ENCODE measurements at places on chromosomes 7 and 10.

GRCh38 chr7:50190776-50191175 lies 97.7 kb upstream of the ZPBP start:
- no peak for DNase-seq

GRCh38 chr7:152078786-152079185 lies 53.3 kb downstream of the GALNT11 start:
- no peak for DNase-seq

- DNase-seq = no peak
These were observed 100.8 kb downstream of the C10orf90 start for GRCh38 chr10:126569513-126570244.

GRCh38 chr10:36533861-36534260 lies 591.5 kb upstream of the ANKRD30A start:
- no peak for DNase-seq

DNA sequence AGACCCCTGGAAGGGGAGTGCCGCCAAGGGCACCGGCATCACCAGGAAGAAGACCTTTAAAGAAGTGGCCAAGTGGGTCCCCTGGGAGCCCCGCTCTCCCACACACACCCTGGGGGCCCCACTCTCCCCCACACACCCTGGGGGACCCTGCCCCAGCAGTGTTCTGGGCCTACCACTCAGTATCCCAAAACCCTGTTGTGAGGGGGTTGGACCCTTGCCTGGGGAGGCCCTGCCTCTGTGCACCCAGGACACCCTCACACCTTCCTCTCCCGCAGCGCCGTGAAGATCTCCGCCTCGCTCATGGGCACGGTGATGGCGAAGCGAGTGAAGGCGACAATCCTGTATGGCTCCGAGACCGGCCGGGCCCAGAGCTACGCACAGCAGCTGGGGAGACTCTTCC lies 10.7 kb downstream of the NOS3 start:
- no peak for DNase-seq

DNA sequence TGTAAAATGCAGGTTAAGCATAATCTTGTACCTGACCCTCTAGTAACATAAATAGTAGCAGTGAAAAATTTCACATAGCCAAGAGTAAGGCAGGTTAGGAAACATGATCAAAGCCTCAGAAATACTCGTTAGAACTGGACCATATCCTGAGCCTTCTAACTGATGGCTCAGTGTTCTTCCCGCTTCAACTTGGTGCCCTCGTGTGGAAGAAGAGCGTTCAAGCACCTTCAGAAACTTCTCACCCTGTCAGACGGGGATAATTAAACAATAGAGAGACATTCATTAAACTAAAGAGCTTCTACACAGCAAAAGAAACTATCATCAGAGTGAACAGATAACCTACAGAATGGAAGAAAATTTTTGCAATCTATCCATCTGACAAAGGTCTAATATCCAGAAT lies 124.5 kb downstream of the MYOF start:
- no peak for DNase-seq

GRCh38 chr7:8263048-8263447 lies 1.1 kb upstream of the ICA1 start:
- DNase-seq = peak; percentile 49

- DNase-seq = no peak
These were observed 962.4 kb downstream of the GATA3 start for GRCh38 chr10:9016930-9017329.

DNA sequence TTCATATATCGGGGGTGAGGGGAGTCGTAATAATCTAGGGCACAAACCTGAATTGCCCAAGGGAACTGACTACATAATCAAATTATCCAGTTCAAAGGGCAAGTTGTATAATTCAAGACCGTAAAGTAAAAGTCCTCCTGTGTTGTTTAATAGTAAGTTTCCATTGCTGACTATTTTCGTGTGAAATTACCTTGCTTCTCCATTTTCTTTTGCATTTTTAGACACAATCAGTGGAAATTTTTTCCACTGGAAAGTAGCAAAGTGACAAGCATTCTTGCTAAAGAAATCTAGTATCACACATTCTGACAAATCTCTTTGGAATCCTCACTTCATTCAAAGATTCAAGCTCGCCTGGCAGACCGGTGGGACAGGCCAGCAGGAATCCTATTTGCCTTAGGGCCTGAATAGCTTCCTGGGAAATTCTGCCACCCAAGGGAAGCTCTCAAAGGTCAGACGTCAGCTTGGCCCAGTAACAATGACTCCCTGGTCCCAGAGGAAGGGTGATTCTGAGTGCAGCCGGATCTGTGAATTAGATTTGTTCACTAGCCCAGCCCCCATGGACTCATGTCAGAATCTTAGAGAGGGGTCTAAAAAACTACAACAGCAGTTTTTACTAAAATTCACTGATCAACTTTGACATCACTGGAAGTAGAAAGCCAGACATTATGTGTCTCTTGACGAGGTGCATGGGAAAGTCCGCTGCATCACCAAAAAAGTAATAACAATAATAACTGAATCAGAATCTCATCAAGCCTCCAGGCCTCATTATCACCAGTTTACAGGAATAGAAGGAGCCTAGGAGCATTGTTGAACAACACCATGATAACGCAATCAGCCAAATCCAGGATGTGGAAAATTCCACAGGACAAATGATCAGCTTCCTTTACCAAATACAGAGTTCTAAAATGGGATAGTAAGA lies 161.0 kb downstream of the SKIDA1 start:
- no peak for DNase-seq

GRCh38 chr7:2003451-2003930 lies 229.3 kb downstream of the MAD1L1 start:
- DNase-seq = no peak

GRCh38 chr7:135181261-135181928 lies 10.9 kb upstream of the CYREN start:
- no peak for DNase-seq

DNA sequence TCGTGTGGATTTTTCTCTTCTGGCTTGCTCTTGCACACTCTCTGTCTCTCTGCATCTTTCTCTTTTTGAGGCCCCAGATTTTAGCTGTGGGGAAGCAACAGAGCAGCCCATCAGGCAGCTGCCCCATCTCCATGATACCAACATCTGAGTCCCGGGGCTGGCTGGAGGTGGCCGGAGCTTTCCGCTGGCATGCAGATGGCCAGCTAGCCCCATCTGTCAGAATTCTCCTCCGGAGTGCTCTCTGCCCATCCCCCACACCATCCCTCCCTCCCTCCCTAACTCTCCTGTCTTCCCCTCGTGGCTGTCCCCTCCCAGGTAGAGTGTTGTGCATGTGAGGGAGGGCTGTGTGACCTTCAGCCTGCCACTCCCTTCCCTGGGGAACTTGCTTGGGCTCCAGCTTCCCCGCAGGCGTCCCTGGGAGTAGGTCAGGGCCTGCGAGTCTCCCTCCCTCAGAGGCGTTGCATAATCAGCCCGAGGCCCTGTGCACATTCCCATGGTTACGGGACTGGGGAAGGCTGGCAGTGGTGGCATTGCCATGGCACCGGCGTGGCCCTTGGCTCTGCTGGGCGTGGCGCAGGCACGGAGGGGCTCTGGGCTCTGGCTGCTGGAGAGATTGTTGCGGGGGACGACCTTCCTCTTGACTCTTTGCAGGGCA lies 24.7 kb downstream of the GHRHR start:
- DNase-seq = no peak

DNA sequence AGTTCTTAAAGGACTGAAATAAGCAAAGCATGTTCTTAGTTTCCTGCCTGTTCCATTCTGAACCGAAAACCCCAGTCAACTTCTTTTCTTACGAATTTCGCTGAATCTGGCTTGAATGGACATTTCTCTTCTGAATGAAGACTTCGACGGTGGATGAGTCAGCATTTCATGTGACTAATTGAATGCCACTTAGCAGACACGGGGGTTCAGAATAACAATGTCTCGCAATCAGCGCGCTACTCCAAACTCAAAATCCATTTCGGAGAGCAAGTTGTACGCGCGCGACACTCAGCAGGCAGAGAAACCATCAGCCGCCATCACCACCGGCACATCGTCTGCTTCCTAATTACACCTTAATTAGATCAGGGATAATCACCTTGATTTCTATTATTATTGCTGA lies 239.0 kb upstream of the KLF6 start:
- DNase-seq = no peak

GRCh38 chr7:70347463-70348254 lies 749.4 kb downstream of the AUTS2 start:
- no peak for DNase-seq

DNA sequence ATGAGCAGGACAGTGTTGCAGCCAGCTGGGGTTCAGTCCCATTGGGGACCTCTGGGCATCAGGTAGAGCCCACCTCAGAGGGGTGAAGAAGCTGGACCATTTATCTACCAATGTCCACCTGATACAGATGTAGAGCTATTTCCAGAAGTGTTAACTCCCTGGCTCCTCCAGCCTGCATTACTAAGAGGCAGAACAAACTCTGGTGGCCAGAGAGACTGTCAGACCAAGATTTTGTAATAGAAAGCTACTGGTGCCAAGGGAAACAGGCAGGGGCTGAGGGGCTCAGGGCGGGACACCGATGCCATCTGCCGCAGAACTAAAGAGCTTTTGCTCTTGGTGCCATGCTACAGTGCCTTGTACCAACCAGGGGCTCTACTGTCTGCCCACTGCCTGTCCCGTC lies 268.2 kb upstream of the HABP2 start:
- no peak for DNase-seq

GRCh38 chr7:47905076-47905920 lies 43.0 kb downstream of the PKD1L1 start:
- DNase-seq = no peak

- peak; percentile 89 for DNase-seq
These were observed 179.2 kb upstream of the BET1 start for GRCh38 chr7:94183289-94183749.

GRCh38 chr10:25059990-25060389 lies 43.6 kb downstream of the THNSL1 start:
- DNase-seq = no peak

- peak; percentile 79 for DNase-seq
These were observed 21.1 kb downstream of the FAM53B start for GRCh38 chr10:124722798-124723783.

DNA sequence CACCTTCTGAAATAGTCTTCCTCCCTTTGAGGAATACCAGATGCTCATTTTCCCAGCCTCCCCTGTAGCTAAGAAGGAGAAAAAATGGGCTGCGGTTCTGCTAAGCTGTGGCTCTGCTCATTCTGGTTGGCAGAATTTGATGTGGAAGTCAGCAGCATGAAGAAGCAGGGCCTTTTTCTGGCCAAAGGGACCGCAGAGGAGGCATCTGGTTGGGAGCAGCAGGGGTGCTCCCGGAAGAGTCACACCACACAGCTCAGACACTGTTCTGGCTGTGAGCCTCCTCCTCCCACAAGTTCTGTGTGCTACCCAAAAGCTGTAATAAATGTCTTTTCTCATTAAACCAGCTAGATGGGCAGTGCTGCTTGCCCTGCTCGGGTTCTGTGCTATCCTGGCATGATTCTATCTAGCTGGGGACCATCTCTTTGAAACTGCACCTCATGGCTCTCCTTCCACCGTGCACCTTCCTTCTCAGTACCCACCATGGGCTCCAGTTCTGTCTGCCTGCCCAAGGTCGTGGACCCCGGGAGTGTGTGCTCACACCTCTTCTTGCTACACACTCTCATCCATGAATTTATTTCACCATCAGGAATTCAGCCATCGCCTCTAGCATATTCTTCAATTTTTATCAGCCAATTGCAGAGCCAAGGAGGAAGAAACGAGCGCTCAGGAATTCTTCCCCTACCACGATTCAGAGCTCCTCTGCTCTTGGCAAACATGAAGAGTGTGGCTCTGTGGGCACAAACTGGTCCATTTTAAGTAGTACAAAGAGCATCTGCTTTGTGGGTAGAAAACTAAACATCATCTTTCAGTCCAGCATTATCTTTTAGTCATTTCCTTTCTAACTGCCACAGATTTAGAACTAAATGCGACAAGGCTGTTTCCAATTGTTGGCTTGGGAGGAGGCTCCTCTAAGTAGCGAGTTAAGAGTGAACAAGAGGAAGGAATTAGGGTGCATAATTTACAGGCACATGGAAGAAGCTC lies 76.9 kb downstream of the FAM171A1 start:
- DNase-seq = no peak

DNA sequence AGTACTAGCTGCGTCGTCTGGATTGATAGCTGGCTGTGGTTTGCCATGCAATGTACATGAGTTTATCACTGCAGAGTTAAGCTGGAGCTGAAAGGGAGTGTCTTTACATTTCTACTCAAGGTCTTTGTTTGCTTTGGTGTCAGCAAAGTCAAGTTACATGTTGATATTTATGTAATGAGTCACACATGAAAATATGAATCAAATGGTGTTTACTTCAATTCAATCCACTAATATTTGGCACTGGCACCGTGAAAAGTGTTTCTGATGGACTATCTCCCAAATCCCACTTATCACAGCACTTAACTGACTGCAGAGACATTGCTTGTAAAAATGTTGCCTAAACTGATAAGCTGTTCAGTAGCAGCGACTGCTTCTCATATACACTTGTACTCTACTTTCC lies 395.9 kb downstream of the TFEC start:
- DNase-seq = no peak

GRCh38 chr7:144676492-144676891 lies 159.4 kb downstream of the TPK1 start:
- no peak for DNase-seq

DNA sequence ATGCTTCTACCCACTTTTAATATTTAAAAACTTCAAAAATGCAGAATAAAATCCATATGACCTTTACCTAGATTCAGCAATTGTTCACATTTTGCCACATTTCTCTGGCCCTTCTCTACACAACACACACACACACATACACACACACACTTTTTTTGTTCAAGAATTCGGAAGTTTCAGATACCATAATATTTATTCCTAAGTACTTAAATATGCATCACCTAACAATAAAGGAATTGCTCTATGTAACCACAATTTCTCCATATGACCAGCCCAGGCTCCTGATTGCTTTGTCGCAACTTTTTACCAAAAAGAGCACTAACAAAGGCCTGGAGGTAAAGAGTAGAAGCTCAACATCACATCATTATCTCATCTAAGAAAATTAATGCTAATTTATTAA lies 106.6 kb downstream of the FAS start:
- DNase-seq = no peak

DNA sequence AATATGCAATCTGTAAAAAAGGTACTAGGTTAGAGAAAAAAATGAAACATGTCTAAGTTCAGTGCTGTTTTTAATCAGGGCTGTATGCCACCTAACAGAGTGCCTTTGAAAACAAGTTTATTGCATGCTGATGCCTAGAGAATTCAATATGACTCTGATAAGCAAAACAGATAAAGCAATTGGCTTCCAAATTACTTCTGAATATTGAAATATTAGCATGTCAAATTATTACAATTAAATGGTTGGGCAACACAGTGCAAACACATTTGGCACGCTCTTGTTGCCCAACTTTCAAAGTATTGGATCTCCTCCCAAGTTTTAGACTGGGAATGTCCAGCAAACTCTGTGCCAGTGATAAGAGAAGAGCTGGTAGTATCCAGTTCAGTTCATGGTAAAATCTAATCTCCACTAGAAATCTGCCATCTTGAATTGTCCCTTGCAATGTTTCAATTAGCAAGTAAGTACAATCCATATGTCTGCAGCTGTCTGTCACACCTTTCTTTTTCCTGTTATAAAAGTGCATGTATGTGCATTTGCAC lies 65.2 kb upstream of the FAM133B start:
- no peak for DNase-seq

GRCh38 chr7:46603296-46603752 lies 682.3 kb upstream of the IGFBP3 start:
- DNase-seq = no peak

GRCh38 chr7:47757921-47758411 lies 176.1 kb upstream of the TNS3 start:
- DNase-seq = no peak
